ENCODE measurements at places on chromosomes 16 and 17. TPM values are rescaled to one million over a fixed set of nuclear protein-coding genes. Genes with fewer than 3 reads are reported as not detected.

DNA sequence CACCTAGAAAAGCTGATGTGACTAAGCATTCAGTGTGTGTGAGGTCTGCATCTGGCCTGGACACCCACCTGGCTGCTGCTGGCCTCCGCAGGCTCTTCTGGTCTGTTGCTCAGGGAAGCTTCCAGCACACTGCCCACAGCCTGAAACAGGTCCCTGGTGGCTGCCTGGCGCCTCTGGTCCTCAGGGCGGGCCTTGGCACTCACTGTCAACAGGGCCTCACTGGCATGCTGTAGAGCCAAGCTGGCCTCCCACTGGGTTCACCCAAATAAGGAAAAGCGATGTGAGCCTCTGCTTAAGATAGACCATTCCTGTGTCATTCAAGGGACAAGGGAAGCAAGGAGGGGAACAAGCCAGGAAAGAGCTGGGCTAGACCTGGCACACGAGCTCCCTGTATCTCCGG, 70.6 kb upstream of the BCO1 start:
- no peak overlapping the region for H3K27ac ChIP-seq
- no peak for DNase-seq
- no peak overlapping the region for H3K4me3 ChIP-seq
- no peaks in the 10 kb centered on the region for H3K27me3 ChIP-seq

DNA sequence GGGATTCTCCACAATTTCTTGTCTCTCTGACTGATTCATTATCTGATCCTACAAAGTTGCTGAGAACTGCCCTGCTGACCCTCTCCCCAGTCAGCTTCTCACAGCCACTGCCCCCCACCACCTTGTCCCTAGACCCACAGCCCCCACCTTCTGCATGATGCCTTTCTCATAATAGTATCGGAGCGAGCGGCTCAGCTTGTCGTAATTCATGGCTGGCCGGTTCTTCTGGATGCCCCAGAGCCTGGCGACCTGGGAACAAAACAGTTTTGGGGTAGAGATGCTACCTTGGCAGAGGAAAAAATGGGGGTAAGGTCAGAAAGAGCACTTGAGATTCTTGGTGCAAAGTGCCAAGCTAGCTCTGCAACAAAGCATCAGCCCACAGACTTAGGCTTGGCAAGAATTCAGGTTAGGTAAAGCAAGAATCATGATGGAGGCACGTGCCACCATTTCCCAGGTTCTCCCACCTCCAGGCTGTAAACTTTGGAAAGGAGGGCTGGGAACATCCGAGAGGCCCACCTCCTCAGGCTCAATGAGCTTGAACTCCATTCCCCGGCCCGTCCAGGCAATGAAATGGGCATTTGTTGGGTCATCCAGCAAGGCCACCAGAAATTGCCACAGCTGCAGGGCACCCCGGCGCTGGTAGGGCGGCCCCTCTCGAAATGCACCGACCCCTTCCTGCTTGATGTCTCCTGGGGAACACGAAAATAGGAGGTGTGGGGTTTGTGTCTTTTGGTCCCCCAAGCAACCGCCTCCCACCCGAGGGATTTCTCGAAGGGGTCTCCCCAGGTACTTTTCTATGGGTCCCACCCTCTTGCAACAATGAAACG, 16.9 kb downstream of the ETV4 start:
- no peak overlapping the region for H3K27ac ChIP-seq
- peaks cover 22% of the 10 kb centered on the region for H3K36me3 ChIP-seq
- no peak overlapping the region for H3K4me3 ChIP-seq

HAP1 gene
- 0.19 TPM for total RNA-seq

- H3K27me3 ChIP-seq, result no peaks in the 10 kb centered on the region
- H3K27ac ChIP-seq, result no peak overlapping the region
- no peaks in the 10 kb centered on the region for H3K36me3 ChIP-seq
- no peak overlapping the region for H3K4me3 ChIP-seq
- peaks cover 6% of the 10 kb centered on the region for H3K4me1 ChIP-seq
Observed at GRCh38 chr17:49337884-49338283, 24.2 kb downstream of the ZNF652 start.

GRCh38 chr16:89561884-89562599, 1.6 kb downstream of the RPL13 start:
- peak overlapping the region; percentile 88 for H3K4me3 ChIP-seq
- H3K36me3 ChIP-seq, result peaks cover 44% of the 10 kb centered on the region
- H3K4me1 ChIP-seq, result peaks cover 51% of the 10 kb centered on the region
- peaks cover 4% of the 10 kb centered on the region for H3K27me3 ChIP-seq
- H3K27ac ChIP-seq, result peak overlapping the region; percentile 99

ZFP1 gene
- 11.2 TPM for total RNA-seq

DNA sequence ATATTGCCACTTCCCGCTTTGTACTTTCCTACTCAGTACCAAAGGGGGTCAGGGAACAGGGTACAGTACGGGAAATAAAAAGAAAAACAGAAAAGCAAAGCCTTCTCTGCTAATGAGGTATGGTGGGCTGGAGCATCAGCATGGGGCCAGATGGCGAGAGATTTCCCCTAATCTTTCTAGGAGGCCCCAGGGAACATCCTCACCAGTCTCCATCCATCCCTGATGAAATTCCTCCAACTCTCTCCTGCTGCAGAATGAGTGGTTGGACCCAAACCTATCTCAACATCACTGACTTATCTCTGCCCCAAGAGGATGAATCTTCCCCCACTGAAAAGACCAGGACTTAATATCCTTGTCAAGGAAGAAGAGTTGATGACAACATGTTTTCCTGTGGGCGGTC, 185.6 kb downstream of the C16orf78 start:
- H3K4me1 ChIP-seq, result peaks cover 9% of the 10 kb centered on the region
- no peak overlapping the region for H3K27ac ChIP-seq
- no peaks in the 10 kb centered on the region for H3K36me3 ChIP-seq
- H3K4me3 ChIP-seq, result no peak overlapping the region
- H3K27me3 ChIP-seq, result no peaks in the 10 kb centered on the region

DNA sequence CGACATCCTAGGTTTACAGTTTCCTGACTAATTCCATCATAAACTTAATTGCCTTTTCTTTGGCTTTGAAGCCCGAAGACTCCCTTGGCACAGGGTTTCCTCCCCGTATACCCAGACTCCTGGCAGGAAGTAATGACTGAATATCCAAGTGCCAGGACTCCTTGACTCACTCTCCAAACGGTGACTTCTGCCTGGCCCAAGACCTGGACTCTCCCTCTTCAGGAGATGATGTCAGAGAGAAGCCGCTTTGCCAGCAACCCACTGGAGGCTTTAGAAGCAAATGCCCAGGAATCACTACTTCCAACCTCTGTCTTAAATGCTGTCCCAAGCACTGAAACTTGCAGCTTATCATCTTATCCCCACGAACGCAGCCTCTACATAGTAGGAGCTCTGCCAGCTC, 146.5 kb downstream of the RGS9 start:
- H3K4me1 ChIP-seq, result no peaks in the 10 kb centered on the region
- H3K27me3 ChIP-seq, result no peaks in the 10 kb centered on the region

DNA sequence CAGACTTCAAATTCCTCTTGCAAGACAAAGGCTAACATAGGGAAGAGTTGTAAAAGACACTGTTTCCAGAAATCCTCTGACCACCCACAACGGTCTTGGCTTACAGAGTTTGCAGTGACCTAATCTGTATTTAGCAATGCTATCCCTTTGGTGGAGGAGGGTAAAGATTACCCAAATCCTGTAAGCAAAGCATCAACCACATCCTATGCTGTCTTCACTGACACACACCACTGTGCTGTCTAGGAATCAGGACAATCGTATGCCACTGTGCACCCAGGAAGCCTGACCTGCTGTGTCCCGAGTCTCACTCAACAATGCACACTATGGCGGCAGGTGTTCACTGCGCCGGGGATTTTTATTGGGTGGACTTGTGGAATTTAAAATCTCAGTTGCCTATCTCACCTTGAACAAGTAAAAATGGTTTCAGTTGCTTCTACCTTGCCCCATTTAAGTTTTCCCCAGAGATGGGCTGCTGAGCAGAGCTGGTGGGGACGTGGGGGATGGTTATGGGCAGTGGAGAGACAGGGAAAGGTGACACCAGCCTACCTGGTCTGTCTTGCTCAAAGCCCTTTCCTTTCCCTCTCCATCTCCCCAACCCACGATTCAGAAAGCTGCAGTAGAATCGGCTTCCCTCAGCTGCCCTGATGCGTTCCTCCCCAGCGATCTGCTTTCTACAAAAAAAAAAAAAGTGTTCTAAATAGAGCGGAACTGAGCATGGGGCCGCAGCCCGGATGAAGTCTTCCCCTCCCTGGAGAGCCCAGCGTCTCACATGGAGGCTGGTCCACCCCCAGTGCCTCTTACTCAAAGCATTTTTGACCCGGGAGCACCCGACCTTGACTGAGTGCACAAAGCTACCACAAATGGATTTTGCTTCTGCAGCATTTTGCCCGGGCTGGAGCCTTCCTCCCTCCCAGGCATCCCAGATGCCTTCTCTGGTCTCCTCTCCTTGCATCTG, 271.5 kb downstream of the SOX9 start:
- no peaks in the 10 kb centered on the region for H3K4me1 ChIP-seq
- H3K27me3 ChIP-seq, result no peaks in the 10 kb centered on the region

DNA sequence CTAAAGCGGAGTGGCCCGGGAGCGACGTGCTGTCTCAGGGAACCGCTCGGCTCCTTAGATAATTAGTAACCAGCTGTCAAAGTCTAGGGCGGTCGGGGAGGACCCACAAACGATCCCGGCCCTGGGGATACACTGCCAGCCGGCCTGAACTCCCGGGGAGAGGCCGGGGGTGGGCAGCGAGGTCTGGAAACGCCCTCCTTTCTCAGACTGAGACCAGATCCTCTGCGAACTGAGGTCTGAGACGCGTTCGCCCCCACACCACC, 1.3 kb downstream of the HNF1B start:
- peaks cover 10% of the 10 kb centered on the region for H3K27me3 ChIP-seq
- H3K36me3 ChIP-seq, result no peaks in the 10 kb centered on the region
- no peak for DNase-seq
- H3K27ac ChIP-seq, result no peak overlapping the region
- H3K4me3 ChIP-seq, result peak overlapping the region; percentile 34

NOTUM gene
- not detected for total RNA-seq

DNA sequence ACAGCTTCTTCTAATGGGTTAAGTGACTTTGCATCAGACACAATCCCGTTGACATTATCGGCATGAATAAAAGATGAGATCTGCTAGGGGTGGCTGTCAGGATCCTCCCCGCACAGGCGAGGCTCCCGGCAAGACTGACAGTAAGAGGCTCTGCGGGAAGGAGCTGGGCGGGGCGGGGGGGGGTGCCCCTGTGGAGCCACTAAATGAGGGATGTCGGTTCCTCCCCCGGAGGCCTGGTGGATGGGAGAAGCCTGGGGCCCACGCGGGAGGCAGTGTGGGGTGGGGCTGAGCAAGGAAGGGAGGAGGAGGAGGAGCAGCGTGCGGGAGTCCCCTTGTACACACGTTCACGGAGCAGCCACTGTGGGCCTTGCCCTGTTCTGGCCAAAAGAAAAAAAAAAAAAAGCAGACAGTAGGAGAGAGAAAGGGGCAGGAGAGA, 190.9 kb upstream of the GSE1 start:
- no peaks in the 10 kb centered on the region for H3K36me3 ChIP-seq
- H3K27me3 ChIP-seq, result no peaks in the 10 kb centered on the region
- H3K4me3 ChIP-seq, result no peak overlapping the region
- DNase-seq, result no peak

SNX20 gene
- 2.1 TPM for total RNA-seq

GJD3 gene
- not detected for total RNA-seq

TERB1 gene
- total RNA-seq, result not detected

- DNase-seq, result no peak
- H3K27me3 ChIP-seq, result no peaks in the 10 kb centered on the region
- H3K36me3 ChIP-seq, result no peaks in the 10 kb centered on the region
- no peak overlapping the region for H3K4me3 ChIP-seq
- H3K4me1 ChIP-seq, result peaks cover 13% of the 10 kb centered on the region
Observed at GRCh38 chr16:11249233-11250061, 6.6 kb downstream of the SOCS1 start.

GRCh38 chr16:22788193-22788530, 25.8 kb upstream of the HS3ST2 start:
- H3K36me3 ChIP-seq, result no peaks in the 10 kb centered on the region
- DNase-seq, result no peak
- H3K4me1 ChIP-seq, result no peaks in the 10 kb centered on the region
- H3K27me3 ChIP-seq, result no peaks in the 10 kb centered on the region

- no peak overlapping the region for H3K27ac ChIP-seq
- no peak for DNase-seq
- H3K36me3 ChIP-seq, result no peaks in the 10 kb centered on the region
Observed at GRCh38 chr16:1899641-1900451, 18.4 kb downstream of the HS3ST6 start.

OR3A3 gene
- total RNA-seq, result not detected

DNA sequence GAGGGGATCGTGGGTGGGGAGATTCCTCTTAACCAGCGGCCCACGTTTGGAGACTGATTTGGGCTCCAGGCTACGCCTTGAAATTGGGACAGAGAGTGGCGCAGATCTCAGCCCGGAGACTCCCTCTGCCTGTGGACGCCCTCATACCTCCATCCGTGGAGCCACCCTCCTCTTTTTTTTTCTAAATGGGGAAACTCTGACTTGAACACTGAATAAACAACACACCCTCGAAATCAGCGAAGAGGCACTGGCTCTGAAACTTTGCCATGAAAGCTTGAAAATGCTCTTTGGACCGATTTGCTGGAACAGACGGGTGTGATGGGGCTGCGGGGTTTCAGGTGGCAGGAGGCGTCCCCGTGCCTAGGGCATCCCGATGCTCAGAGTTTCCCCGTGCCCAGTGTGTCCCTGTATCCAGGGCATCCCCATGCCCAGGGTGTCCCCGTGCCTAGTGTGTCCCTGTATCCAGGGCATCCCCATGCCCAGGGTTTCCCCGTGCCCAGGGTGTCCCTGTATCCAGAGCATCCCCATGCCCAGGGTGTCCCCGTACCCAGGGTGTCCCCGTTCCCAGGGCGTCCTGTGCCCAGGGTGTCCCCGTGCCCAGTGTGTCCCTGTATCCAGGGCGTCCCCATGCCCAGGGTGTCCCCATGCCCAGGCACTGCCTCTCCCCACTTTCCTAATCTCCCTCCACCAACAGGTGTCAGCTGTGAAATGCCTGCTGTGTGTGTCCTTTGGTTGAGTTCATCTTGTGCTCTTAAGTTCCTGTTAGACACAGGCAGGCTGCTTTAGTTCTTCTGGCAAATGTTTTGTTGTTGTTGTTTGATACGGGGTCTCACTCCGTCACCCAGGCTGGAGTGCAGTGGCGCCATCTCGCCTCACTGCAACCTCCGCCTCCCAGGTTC, 187.0 kb downstream of the SEC14L1 start:
- peaks cover 84% of the 10 kb centered on the region for H3K4me1 ChIP-seq
- no peaks in the 10 kb centered on the region for H3K27me3 ChIP-seq
- no peak for DNase-seq
- no peaks in the 10 kb centered on the region for H3K36me3 ChIP-seq
- no peak overlapping the region for H3K4me3 ChIP-seq
- peak overlapping the region; percentile 96 for H3K27ac ChIP-seq

- H3K4me1 ChIP-seq, result no peaks in the 10 kb centered on the region
- H3K27ac ChIP-seq, result no peak overlapping the region
- H3K4me3 ChIP-seq, result no peak overlapping the region
- peaks cover 25% of the 10 kb centered on the region for H3K36me3 ChIP-seq
- no peak for DNase-seq
- H3K27me3 ChIP-seq, result no peaks in the 10 kb centered on the region
Observed at GRCh38 chr17:30246460-30246859, 11.0 kb upstream of the SLC6A4 start.

GRCh38 chr17:40106760-40107521, 6.6 kb upstream of the NR1D1 start:
- H3K36me3 ChIP-seq, result no peaks in the 10 kb centered on the region
- H3K27me3 ChIP-seq, result no peaks in the 10 kb centered on the region
- peaks cover 98% of the 10 kb centered on the region for H3K4me1 ChIP-seq
- peak overlapping the region; percentile 88 for H3K27ac ChIP-seq
- no peak for DNase-seq

NOXO1 gene
- total RNA-seq, result 0.52 TPM

- DNase-seq, result no peak
- H3K36me3 ChIP-seq, result no peaks in the 10 kb centered on the region
- H3K27me3 ChIP-seq, result no peaks in the 10 kb centered on the region
- no peak overlapping the region for H3K4me3 ChIP-seq
Observed at GRCh38 chr16:20359997-20360396, 7.5 kb upstream of the UMOD start.

PTGES3L gene
- 7.8 TPM for total RNA-seq
